ENCODE measurements at places on chromosomes 7 and 10.

DNA sequence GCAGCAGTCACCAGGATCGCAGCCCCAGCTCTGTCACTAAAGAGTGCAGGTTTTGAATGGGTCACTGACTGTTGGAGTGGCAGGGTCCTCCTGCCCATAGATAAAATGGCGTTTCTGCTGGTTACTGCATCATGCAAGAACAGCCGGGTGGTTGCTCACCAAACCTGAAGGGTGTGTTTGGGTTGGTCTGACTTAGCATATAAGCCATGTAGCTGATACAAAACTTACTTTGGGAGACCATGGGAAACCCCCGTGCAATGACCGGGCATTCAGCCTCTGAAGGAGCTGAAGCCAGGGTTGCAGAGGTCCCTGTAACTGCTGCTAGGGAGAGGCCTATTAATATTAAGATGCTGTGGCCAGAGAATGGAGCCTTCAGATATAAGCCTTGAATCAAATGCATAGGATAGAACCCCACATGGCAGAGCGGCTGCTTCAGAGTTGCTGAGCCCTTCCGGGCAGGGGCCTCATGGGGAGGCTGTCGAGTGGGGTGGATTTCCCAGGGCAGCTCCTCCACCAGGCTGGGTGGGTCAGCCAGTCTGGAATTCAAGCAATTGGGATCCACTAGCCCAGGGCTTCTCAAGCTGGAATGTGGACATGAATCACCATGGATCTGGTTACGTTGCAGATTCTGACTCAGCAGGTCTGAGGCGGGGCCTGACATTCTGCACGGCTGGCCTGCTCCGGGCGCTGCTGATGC is 70.9 kb upstream of the CTBP2 start:
- no peak for DNase-seq

- no peak for DNase-seq
Measured at GRCh38 chr7:777728-778078, 50.6 kb upstream of the PRKAR1B start.

DNA sequence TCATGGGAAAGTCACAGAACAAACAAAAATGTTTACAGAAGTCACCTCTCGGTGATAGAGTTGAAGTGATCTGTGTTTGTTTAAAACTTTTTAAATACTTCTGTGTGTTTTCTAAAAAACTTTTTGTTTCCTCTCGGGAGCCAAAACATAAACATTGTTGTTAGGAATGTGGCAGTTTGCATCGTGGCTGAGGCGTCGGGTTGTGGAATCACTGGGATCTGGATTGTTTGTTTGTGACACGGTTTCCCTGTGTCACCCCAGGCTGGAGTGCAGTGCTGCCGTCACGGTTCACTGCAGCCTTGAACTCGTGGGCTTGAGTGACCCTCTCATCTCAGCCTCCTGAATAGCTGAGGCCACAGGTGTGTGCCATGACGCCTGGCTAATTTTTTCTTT is 29.0 kb upstream of the SUN1 start:
- DNase-seq = no peak

DNA sequence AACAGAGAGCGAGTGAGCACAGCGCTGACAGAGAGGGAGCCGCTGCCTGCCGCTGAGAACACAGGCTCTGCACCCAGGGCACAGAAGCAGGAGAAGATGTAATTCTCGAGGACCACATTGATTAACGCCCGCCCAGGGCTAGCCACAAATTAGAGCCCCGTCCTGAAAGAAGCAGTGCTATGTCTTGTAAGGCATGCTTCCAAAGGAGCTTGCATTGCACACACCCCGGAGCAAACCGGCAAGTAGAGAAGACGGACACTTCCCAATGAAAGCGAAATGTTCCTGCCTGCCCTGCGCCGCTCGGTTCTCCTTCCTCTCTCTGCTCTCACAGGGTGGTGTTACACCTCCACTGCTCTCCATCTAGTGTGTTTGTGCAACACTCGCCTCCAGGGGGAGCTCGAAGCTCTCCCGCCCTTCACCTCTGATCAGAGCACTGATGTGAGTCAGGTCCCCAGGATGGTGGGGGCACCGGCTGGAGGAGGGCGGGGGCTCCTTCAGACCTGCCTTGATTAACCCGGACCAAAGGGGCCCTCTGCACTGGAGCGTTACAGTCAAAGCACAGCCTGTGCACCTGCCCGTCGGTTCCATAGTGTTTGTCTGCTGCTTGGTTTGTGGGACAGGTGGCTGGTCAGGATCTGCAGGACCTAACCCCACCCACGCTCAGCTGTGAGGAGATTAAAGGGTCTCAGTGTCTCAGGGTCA is 316.5 kb downstream of the ADARB2 start:
- peak; percentile 47 for DNase-seq

- no peak for DNase-seq
Measured at GRCh38 chr7:157248659-157249058, 88.1 kb upstream of the DNAJB6 start.

DNA sequence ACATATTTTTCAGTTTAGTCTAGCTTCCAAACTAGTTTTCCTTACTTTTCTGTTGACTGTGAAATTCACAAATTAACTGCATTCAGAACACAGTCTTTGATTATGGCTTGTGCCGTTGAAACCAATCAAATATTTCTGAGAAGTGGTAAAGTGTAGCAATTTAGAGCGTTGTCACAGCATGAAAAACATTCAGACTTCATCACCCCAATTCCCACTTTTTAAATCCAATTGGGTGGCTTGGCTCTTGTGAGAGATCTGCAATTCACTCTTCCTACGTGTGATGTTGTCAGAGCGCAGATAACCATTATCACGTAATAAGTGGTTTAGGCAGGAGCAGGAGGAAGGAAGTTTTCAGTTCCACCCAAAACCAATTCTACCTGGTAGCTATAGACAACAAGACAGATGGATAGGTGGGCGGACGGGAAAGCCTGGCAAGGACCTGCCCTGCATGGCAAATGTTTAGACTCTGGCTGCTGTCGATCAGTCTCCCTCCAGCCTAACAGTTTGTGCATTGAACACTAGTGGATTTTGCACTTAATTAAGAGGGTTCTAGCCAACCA is 8.9 kb downstream of the COBL start:
- no peak for DNase-seq

DNA sequence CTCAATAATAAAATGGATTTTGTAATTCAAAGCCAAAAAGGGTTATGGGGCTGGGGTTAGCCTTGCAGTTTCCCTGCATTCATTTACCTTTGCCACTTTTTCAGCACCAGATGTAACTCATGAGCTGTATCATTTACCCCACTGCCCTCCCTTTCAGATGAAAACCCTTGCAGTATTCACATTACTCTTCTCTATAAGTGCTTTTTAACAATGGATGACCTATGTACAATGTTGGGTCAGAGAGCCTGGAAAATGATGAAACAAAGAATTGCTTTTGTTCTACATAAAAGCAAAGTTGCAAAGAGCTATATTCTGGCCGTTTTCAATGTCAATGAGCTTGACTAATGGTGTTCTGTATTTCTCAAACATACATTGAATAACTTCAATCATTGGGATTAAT is 189.7 kb downstream of the TMEM26 start:
- DNase-seq = no peak

DNA sequence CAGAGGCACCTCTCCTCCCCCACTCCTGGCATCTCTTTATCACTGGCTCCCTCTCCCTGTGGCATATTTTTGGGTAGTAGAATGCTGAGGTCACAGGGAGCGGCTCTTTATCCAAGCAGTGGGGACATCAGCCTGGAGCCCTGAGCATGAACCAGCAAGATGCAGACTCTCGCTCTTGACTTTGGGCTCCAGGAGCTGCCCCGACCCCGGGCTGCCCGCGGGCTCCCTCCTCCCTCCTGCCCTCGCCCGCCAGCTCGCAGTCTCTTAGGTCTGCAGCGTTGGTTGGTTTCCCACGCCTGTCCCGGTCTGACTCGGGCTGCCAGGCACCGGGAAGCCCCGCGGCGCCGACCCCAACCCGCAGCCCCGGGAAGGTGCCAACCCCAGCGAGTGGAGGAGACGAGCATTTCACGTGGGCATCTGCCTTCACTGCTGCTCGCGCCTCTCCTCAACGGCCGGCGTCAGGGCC is 1.3 kb downstream of the INSYN2A start:
- no peak for DNase-seq

- no peak for DNase-seq
Measured at GRCh38 chr10:8927705-8928104, 873.2 kb downstream of the GATA3 start.

GRCh38 chr7:2645274-2645868 is 13.6 kb downstream of the TTYH3 start:
- peak; percentile 29 for DNase-seq

GRCh38 chr7:135375908-135376699 is 133.8 kb downstream of the CNOT4 start:
- no peak for DNase-seq

GRCh38 chr10:95254629-95255028 is 36.2 kb downstream of the PDLIM1 start:
- DNase-seq = no peak

- no peak for DNase-seq
Measured at GRCh38 chr10:72561745-72562166, 64.1 kb downstream of the MICU1 start.

DNA sequence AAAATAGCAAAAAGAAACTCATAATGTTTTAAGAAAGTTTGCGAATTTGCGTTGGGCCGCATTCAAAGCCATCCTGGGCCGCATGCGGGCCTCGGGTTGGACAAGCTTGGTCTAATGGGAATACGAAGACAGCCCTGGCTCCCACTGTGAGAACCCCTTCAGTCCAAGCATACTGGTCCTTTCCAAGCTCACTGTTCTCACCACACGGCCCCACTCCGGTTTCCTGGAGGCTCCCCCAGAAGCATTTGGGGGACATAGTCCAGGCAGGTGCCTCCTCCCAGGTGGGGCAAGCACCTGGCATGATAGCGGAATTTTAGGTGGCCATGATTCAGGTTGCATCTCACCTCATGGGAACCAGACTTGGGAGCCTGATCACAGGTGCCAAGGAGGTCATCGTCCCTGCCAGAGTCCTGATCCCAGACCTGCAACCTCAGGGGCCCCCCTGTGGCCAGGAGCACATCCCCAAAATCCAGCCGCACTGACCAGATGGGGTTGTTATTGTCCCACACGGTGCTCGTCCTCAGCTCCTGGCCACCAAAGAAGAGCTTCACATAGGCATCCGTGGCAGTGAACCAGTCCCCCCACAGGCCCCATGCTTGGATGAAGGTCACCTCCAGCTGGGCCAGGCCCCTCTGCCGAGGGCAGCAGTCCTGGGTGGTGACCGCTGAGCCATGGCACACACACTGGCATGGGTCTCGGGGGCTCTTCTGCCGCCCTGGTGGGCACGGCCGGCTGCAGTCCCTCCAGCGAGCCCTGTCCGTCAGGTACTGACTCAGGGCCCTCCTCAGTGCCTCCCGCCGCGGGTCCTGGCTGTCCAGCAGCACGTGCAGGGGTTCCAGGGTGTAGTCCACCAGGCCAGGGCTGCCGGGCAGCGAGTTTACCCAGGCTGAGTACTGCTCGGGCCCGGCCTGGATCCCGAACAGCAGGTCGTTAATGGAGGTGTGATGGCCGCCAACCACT is 4.4 kb downstream of the PRF1 start:
- no peak for DNase-seq

DNA sequence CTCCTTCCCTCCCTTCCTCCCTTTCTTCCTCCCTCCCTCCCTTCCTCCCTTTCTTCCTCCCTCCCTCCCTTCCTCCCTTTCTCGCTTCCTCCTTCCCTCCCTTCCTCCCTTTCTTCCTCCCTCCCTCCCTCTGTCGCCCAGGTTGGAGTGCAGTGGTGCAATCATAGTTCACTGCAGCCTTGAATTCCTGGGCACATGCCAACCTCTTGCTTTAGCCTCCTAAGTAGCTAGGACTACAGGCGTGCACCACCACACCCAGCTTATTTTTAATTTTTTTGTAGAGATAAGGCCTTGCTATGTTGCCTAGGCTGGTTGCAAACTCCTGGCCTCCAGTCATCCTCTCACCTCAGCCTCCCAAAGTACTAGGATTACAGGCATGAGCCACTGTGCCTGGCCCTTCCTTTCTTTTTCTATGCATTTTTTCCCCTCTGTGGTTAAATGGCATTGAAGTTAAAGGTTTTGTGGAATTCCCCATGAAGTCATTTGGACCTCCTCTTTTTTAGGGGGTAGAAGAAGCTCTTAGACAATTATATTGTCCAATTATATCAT is 9.6 kb downstream of the KLHDC10 start:
- no peak for DNase-seq

- no peak for DNase-seq
Measured at GRCh38 chr10:23968301-23968700, 240.6 kb upstream of the KIAA1217 start.

DNA sequence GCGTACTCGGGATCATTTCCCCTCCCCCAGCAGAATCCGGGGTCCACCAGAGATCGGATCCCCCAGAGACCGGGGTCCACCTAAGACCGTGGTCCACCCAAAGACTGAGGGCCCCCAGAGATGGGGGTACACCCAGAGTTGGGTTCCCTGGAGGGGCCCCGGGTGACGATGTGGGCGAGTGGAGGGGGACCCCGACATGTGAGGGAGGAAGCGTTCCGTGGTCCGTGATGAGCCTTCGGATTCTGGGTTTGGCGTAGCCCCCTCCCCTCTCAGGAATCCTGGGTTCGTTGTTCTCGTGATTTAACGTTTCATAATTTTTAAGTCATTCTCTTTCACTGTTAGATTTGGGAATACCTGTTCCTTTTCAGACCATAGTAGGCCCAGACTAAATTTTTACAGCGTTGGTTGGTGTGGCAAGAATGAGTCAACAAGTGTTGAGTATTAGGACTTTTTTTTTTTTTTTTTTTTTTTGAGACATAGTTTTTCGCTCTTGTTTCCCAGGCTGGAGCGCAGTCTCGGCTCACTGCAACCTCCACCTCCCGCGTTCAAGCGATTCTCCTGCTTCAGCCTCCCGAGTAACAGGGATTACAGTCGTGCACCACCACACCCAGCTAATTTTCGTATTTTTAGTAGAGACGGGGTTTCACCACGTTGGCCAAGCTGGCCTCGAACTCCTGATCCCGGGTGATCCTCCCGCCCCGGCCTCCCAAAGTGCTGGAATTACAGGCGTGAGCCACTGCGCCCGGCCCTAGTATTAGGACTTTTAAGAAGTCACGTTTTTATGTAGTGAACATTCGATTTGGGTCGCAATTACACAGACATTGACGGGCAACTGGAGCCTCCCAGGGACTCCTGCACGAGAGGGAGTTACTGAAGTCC is 672 bp downstream of the GTPBP4 start:
- DNase-seq = no peak
